ENCODE measurements at places on chromosomes 4 and X.

DNA sequence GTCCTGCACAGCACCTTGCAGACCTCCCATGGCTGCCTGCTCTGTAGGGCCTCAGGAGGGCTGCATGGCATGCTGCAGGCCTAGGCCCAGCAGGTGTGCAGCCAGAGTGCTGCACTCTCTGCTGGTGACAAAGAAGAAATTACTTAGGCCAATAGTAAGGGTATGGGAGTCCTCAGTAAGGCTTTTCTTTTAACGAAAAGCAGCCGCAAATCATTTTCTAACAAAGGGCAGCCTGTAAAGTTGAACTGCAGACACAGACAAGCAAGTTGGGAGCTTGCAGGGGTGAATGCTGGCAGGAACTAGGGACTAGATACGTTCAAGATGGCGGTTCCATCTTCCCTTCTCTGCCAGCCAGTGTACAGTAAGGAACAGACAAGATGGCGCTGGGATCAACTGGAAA lies 22.4 kb upstream of the UBA6 start:
- no peak for DNase-seq

DNA sequence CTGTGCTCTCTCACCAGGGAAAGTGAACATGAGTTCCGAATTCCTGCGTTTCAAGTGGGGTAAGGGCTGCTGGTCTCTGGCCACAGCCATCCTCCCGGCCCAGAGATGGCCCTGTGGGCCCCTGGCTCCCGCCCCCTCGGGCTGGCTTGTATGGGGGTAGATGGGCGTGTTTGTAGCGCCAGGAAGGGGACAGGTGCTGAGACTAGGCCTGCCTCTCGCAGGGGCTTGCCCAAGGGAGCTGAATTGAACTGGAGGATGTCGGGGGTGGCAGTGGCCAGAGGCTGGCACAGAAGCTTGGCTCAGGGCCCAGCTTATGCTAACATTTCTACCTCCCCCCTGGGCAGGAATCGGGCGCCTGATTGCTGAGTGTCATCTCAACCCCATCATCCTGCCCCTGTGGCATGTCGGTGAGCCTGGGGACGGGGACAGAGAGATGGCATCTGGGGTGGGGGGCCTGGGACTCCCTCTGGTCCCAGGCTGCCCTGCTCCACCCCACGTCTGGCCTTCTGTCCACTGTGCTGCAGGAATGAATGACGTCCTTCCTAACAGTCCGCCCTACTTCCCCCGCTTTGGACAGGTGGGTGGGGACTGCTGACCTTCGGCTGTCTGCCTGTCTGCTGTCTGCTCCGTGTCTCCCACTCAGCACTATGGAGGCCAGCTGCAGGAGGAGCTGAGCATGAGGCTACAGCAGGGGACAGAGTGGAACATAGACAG lies 8.5 kb downstream of the TAFAZZIN start:
- DNase-seq = no peak

DNA sequence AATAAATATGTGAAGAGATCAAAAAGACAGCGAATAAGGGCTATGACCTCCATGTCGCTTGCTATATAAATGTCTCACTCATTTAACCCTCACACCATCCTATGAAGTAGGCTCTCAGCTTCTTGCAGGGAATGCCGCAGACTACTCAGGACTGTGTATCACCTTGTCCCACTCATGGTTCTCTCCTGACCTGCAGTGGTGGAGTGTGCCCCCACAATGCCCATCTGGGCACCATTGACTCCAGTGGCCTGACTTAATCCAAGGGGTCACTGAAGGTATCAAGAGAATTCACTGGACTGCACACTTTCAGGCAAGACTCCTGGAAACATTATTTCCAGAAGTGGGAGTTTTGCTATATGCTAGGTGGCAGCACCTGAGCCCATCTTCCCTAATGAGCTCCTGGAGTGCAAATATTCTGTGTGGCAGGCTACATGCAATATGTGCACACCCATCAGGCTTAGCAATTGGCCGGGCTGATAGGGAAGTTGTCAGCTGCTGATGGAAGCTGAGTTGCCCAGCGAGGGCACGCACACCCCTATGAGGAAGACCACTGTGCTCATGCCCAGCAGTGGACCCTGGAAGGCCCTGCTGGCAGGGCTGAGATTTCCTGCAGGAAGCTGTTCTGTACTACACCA lies 8.2 kb upstream of the EFNB1 start:
- no peak for DNase-seq

- DNase-seq = no peak
Observed at GRCh38 chrX:130556951-130557350, 155.2 kb downstream of the RBMX2 start.

- no peak for DNase-seq
Observed at GRCh38 chr4:96052827-96053226, 212.9 kb downstream of the PDHA2 start.

All from SW480 (cell line).